Stimulated activated effector memory CD8-positive, alpha-beta T cell treated with anti-CD3 and anti-CD28 coated beads, Interleukin-12 subunit alpha, Interleukin-12 subunit beta, amount 100 ng/mL, for 72 hours (primary cell): ENCODE measurements at places on chromosomes 11 and 22.

DNA sequence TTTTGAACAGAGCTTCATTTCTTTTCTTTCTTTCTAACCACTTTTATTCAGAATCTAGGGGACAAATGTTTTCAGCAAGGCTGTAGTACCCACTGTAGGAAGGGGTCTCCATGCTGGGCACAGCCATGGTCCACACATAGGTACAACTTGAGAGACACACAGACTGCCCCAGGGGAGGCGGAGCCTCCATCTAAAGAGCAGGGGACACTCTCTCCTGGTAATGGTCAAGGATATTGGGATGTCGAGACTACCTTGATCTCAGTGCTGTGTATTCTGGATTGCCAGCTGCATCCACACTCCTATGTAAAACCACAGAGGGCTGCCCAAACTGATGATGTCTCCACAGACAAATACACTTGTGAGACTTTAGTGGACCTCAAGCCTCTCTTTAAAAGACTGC lies 2.9 kb upstream of the APOL3 start:
- no peak for DNase-seq

DNA sequence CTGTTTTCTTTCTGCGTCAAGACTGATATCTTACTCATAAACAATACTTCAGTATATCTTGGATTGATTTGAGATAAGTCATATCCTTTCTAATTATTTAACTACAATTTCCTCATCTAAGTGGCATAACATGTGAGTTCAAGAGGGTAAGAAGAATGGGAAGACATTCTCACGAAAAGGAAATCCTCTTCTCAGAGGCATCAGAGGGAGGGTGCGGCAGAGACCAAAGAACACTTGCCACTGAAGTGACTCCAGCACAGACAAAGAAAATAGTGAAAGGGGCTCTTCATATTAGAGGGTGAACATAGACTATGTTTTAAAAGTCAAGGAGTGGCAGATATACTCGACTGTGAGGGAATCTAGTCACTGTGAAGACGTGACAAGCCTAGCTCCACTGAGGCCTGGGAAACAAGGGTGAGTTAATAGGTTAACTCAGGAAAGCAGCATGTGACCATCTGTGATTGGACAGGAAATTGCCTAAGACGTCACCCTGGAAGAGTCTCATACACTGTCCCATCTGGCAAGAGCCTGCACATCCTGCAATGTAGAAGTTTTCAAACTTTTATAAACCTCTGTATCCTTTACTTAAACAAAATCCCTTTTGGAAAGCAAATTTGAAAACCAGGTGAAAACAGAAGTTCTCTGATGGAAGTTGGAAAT lies 1.9 kb upstream of the MMP1 start:
- DNase-seq = no peak

- DNase-seq = peak; percentile 51
Observed at GRCh38 chr22:43923191-43923590, 414 bp upstream of the PNPLA3 start.

GRCh38 chr11:73734993-73735392 lies 25.9 kb downstream of the RAB6A start:
- DNase-seq = no peak

- no peak for DNase-seq
Observed at GRCh38 chr11:92830377-92831155, 138.9 kb upstream of the MTNR1B start.

- no peak for DNase-seq
Observed at GRCh38 chr11:19580646-19581045, 132.0 kb upstream of the NAV2 start.

- DNase-seq = no peak
Observed at GRCh38 chr11:74577624-74578396, 14.6 kb upstream of the POLD3 start.

DNA sequence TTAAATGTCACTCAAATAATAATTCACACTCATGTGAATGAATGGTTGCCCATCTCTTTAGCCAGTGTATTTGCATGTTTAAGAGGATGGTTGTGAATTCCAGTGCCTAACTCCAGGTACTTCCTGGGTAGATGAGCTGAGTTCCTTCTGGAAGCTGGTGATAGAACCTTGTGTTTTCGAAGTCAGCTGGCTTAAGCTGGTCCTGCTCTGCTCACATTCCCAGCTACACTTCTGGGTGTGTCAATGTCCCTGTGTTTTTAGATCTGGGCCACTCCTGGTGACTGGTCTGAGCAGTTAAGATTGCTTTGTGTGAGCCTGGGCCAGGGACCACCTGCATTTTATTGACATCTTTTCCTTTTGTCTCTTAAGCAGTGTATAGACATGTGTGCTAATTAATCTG lies 10.6 kb downstream of the TEAD1 start:
- DNase-seq = no peak
